SJSA1 (cell line): ENCODE measurements at places on chromosomes 1 and 21.

- no peak for DNase-seq
Measured at GRCh38 chr1:204475656-204476432, 18.8 kb downstream of the PIK3C2B start.

DNA sequence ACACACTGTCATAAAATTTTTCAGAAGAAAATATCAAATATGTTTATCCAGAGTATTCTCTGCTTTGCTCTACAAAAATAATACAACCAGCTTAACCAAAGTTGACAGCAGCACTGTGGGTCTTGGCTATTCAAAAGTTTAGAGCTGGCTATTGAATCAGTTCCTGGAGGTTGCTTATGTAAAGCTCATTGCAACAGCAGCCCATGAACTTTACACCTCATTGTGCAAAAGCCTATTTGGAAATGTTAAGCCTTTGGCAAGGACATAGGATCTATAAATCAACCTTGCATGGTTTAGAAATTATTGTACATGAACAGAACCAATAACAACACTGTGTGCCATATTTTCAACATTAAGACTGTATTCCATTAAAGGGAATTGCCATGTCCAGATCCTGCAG lies 714.9 kb downstream of the ADGRL2 start:
- no peak for DNase-seq

DNA sequence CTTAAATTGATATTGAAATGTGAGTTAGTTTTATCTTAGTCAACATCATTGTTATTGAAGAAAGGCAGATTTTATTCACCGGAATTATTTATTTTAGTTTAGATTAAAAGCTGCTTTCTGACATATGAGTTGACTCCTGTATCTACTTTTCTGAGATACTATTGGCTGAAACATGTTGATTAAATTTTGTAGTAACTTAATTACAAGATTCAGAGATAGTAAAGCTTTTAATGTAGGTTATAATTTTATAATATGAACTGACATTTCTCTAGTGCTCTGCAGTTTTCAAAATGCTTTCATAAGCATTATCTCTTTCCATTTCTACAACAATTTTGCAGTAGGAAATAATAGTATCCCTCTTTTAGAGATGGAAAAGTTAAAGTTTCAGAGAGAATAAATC lies 616.0 kb downstream of the USP25 start:
- DNase-seq = no peak

GRCh38 chr1:50986653-50987052 lies 16.6 kb downstream of the CDKN2C start:
- DNase-seq = no peak

DNA sequence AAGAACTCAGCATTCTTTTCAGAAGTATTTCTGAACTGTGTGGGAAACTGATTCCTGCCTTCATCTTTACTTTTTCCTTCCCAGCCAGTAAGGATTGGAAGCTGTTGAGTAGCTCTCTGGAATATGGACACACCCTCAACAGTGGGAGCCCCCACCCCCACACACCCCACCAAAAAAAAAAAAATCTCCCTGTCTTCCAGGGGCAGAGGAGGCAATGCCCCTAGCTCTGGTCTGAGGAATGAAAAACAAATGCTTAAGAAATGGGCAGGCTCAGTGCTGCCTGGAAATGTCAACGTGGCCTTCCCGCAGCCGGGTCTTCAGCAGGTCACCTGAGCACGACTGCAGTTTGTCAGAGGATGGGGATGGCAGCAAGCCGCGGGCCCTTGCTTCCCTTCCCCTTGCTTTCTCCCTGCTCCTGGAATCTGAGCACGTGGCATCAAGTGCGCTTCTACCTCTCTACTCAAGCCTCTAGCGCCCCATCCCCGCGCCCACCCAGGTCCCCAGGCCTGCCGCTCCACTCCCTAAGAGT lies 479 bp downstream of the RGS16 start:
- no peak for DNase-seq

DNA sequence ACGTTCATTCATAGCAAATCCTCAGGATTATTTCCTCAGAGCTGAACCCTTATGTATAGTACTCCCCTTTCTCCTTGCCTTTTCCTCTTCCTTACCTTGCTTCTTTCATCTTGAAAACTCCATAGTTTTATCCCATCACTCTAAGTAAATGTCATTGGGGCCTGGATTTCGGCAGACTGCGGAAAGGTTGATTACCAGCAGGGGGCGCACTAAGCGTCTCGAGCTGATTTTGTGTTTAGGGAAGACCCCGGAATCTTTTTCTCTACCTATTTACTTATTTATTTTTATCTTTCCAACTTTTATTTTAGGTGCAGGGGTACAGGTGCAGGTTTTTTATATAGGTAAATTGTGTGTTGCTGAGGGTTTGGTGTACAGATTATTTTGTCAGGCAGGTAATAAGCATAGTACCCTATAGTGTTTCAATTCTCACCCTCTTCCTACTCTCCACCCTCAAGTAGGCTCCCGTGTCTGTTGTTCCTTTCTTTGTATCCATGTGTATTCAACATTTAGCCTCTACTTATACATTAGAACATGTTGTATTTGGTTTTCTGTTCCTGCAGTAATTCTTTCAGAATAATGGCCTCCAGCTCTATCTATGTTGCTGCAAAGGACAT lies 11.4 kb upstream of the MTARC1 start:
- no peak for DNase-seq

- no peak for DNase-seq
Measured at GRCh38 chr1:65108025-65108642, 39.9 kb upstream of the AK4 start.
